ENCODE measurements at places on chromosomes 11 and 22. TPM values are rescaled to one million over a fixed set of nuclear protein-coding genes. Genes with fewer than 3 reads are reported as not detected.

Gene IMMP1L
- 23.7 TPM for polyA plus RNA-seq

Gene NRXN2
- polyA plus RNA-seq, result 0.22 TPM

Gene BTG4
- not detected for polyA plus RNA-seq

Gene SLC43A3
- polyA plus RNA-seq, result 22.0 TPM

Gene SLC22A9
- polyA plus RNA-seq, result not detected

Gene HBB
- not detected for polyA plus RNA-seq

Gene RAG2
- not detected for polyA plus RNA-seq

Gene SMTNL1
- not detected for polyA plus RNA-seq

Gene MTFP1
- polyA plus RNA-seq, result 8.1 TPM

Gene SMTN
- polyA plus RNA-seq, result 65.1 TPM

Gene OR52E8
- not detected for polyA plus RNA-seq

Gene INPP5J
- 2.2 TPM for polyA plus RNA-seq

Gene ART5
- polyA plus RNA-seq, result not detected

Gene KCNE3
- polyA plus RNA-seq, result 0.05 TPM

Gene ZW10
- 8.0 TPM for polyA plus RNA-seq

Gene TRIM34
- 5.3 TPM for polyA plus RNA-seq

Gene DEUP1
- not detected for polyA plus RNA-seq

Gene UNC93B1
- 19.2 TPM for polyA plus RNA-seq

Gene SCUBE2
- polyA plus RNA-seq, result 0.53 TPM

Gene BARX2
- not detected for polyA plus RNA-seq

Gene VWA5A
- 4.7 TPM for polyA plus RNA-seq

Measured in IMR-90 (cell line).